ENCODE measurements at places on chromosomes 2 and 18.

DNA sequence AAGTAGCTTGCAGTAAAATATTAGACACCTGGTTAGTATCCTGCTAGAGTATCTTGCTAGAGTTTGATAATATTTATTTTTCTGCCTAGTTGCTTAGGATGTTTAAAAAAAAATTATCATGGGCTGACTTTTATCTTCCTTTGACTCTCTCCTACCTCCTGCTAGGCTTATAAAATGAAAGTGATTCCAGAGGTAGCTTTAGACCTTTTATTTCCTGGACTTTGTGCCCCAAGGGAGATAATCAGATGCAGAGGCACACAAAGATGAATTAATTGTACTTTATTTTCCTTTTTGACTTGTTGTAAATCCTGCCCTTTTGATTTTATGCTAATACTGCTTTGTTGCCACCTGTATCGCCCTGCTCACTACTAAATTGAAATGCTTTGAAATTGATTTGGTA lies 130.7 kb downstream of the WDSUB1 start:
- H3K4me1 ChIP-seq, result peaks cover 13% of the 10 kb centered on the region
- H3K27ac ChIP-seq, result no peak overlapping the region
- no peak for DNase-seq
- no peak overlapping the region for H3K4me3 ChIP-seq

DNA sequence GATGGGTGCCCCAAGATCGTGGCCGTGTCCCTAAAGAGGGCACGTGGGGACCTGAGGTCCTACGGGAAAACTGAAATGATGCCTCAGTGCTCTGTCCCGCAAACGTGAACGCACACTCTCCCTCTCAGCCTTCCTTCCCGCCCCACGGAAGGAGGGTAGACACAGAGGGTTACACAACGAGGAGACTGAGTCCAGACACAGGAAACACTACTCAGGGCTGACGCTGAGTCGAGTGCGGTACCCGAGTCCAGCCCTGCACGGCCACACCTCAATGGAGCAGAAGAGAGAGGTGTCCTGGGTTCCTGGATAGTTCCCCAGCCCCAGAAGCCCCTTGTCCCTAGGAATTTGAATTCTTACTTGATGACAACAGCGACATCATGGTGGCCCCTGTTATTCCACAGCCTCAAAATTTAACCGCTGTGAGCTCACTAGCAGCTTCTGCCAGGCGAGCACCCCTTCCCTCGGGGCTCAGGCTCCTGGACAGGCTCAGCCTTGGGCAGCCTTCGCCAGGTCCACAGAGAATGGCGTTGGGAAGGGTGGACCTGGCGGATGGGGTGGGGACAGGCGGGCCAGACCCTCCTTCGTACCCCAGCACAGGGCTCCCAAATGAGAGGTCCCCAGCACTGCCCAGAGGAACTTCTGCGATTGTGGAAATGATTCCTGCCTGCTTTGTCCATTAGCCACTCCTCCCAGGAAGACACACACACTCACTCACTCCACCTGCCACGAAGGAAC lies 980 bp upstream of the RNPEPL1 start:
- no peaks in the 10 kb centered on the region for H3K27me3 ChIP-seq
- peaks cover 3% of the 10 kb centered on the region for H3K36me3 ChIP-seq
- DNase-seq, result peak; percentile 26

GRCh38 chr2:101841679-101842327 lies 144.3 kb downstream of the MAP4K4 start:
- H3K36me3 ChIP-seq, result peaks cover 32% of the 10 kb centered on the region
- DNase-seq, result no peak
- peaks cover 45% of the 10 kb centered on the region for H3K4me1 ChIP-seq
- peak overlapping the region; percentile 28 for H3K4me3 ChIP-seq
- no peaks in the 10 kb centered on the region for H3K27me3 ChIP-seq

DNA sequence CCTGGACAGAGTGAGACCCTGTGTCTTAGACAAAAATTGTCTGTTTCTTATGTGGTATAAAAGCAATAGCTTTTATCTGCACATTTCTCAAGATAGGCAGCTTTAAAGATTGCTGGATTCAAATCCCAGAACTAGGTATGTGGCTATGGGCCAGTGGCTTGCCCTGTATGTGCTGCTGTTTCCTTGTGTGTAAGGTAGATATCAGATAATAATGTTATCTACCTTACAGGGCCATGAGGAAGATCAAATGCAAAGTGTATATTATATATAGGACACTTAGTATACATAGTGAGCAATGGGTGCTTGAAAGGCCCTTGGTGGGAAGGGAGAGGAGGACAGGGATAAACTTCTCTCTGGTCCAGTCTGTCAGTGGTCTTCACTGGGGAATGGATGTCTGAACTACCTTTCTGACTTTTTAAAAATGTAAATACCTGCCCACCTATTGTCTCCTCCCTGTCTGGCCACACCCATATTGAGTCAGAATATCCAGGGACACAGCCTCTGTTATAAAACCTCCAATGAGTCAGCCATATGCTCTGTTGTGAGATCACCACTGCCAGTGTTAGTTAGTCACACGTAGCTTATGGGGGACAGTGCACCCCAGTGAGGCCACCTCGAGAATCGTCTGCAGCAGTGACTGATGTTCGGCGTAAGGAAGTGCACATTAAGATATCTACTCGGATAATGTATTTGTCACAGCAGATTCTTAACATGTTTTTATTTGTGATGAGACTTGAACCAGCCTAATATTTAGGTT lies 383.4 kb downstream of the PTPRM start:
- H3K27me3 ChIP-seq, result no peaks in the 10 kb centered on the region
- no peak overlapping the region for H3K4me3 ChIP-seq
- no peak for DNase-seq
- no peaks in the 10 kb centered on the region for H3K36me3 ChIP-seq

GRCh38 chr2:201172279-201172678 lies 10.7 kb upstream of the CASP10 start:
- no peak for DNase-seq
- H3K4me1 ChIP-seq, result peaks cover 8% of the 10 kb centered on the region
- no peak overlapping the region for H3K27ac ChIP-seq

DNA sequence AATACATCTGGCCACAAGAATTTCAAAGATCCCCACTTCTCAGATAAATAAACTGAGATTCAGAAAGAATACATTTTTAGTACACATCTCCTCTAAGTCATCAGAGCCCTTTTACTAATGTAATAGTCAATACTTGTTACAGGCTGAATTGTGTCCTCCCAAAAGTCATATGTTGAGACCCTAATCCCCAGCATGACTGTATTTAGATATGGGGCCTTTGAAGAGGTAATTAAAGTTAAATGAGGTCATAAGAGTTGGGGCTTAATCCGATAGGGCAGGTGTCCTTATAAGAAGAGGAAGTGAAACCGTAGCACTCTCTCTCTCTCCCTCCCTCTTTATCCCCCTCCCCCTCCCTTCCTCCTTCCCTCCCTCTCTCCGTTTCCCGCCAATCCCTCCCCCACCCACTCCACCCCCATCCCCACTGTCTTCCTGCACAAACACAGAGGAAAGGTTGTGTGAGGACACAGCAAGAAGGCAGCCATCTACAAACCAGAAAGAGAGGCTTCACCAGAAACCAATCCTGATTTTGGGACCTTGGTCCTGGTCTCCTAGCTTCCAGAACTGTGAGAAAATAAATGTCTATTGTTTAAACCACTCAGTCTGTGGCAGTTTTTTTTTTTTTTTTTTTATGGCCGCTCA lies 66.6 kb upstream of the ZNF397 start:
- H3K4me1 ChIP-seq, result peaks cover 6% of the 10 kb centered on the region
- H3K27me3 ChIP-seq, result no peaks in the 10 kb centered on the region
- H3K4me3 ChIP-seq, result no peak overlapping the region
- no peak overlapping the region for H3K27ac ChIP-seq
- peaks cover 2% of the 10 kb centered on the region for H3K36me3 ChIP-seq

- no peaks in the 10 kb centered on the region for H3K4me1 ChIP-seq
- no peak for DNase-seq
- peaks cover 2% of the 10 kb centered on the region for H3K36me3 ChIP-seq
- H3K27me3 ChIP-seq, result peaks cover 49% of the 10 kb centered on the region
Measured at GRCh38 chr18:37544217-37544616, 21.4 kb downstream of the CELF4 start.

DNA sequence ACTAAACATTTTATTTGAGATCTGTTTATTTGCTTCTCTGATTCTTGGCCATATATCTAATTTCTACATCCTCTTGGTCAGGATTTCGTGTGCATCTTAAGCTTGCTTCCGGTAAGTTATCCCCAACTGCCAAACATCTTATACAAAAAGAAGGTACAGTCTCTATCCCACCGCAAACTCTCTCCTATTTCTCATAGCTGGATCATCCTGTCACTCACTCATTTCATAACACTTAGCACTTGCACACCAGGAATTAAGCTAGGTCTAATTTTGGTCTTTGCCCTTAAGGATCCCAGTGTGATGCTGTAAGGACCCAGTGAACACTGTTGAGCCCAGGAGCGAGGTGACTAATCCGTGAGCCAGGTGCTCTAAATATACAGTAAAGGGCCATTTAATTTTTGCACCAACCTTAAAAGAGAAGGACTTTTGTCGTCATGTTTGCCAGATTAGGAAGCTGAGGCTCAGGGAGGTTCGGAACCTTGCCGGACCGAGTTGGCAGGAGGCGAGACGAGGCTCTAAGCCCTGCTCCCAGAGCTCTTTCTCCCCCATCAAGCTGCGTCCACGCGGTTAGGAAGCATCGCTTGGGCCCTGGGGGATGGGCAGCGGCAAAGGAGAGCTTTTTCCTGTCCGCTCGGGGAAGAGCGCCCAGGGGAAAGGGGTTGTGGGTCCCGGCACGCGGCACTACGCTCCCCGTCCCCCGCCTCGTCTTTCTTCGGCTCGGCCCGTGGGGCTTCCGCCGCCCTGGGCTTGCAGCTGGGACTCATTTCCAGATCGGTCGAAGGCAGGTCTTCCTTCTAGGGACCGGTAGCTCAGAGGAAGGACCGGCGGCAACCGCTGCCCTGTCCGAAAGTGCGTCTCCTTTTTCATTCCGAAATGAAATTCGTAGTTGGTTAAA lies 4.1 kb upstream of the ITPRIPL1 start:
- H3K27me3 ChIP-seq, result no peaks in the 10 kb centered on the region
- peak overlapping the region; percentile 92 for H3K27ac ChIP-seq
- peak overlapping the region; percentile 96 for H3K4me3 ChIP-seq
- no peak for DNase-seq
- peaks cover 5% of the 10 kb centered on the region for H3K36me3 ChIP-seq

- no peak overlapping the region for H3K27ac ChIP-seq
- peaks cover 38% of the 10 kb centered on the region for H3K27me3 ChIP-seq
- no peak overlapping the region for H3K4me3 ChIP-seq
- H3K4me1 ChIP-seq, result peaks cover 2% of the 10 kb centered on the region
- H3K36me3 ChIP-seq, result no peaks in the 10 kb centered on the region
Measured at GRCh38 chr2:205885492-205886099, 200.4 kb downstream of the INO80D start.

GRCh38 chr2:68800027-68800401 lies 65.4 kb downstream of the ARHGAP25 start:
- DNase-seq, result no peak
- no peak overlapping the region for H3K4me3 ChIP-seq
- no peaks in the 10 kb centered on the region for H3K27me3 ChIP-seq
- peaks cover 45% of the 10 kb centered on the region for H3K4me1 ChIP-seq
- H3K27ac ChIP-seq, result peak overlapping the region; percentile 66

DNA sequence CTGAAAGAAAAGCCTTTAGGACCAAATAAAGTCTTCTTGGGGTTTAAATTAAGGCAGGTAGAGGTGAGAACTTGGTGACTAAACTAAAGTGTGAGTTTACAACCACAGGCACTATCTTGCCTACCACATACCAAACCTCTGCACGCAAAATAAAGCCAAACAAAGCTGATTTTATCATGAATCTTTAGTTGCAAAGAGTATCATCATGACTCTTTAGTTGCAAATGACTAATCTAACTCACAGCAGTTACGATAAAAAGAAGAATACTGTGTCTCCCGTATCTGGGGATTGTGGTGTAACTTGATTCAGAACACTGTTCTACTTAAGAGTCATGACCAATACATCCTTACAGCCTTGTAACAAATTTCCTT lies 11.2 kb downstream of the CFAP210 start:
- peak overlapping the region; percentile 5 for H3K4me3 ChIP-seq
- no peak overlapping the region for H3K27ac ChIP-seq
- no peaks in the 10 kb centered on the region for H3K27me3 ChIP-seq

- peak overlapping the region; percentile 47 for H3K4me3 ChIP-seq
- H3K36me3 ChIP-seq, result no peaks in the 10 kb centered on the region
- H3K27ac ChIP-seq, result no peak overlapping the region
- no peak for DNase-seq
- H3K27me3 ChIP-seq, result no peaks in the 10 kb centered on the region
Measured at GRCh38 chr2:12083713-12084419, 337.4 kb downstream of the LPIN1 start.

GRCh38 chr2:16513626-16514025 lies 152.0 kb downstream of the CYRIA start:
- no peaks in the 10 kb centered on the region for H3K36me3 ChIP-seq
- H3K27ac ChIP-seq, result no peak overlapping the region
- H3K4me3 ChIP-seq, result no peak overlapping the region
- DNase-seq, result no peak
- no peaks in the 10 kb centered on the region for H3K4me1 ChIP-seq
- H3K27me3 ChIP-seq, result peaks cover 28% of the 10 kb centered on the region

DNA sequence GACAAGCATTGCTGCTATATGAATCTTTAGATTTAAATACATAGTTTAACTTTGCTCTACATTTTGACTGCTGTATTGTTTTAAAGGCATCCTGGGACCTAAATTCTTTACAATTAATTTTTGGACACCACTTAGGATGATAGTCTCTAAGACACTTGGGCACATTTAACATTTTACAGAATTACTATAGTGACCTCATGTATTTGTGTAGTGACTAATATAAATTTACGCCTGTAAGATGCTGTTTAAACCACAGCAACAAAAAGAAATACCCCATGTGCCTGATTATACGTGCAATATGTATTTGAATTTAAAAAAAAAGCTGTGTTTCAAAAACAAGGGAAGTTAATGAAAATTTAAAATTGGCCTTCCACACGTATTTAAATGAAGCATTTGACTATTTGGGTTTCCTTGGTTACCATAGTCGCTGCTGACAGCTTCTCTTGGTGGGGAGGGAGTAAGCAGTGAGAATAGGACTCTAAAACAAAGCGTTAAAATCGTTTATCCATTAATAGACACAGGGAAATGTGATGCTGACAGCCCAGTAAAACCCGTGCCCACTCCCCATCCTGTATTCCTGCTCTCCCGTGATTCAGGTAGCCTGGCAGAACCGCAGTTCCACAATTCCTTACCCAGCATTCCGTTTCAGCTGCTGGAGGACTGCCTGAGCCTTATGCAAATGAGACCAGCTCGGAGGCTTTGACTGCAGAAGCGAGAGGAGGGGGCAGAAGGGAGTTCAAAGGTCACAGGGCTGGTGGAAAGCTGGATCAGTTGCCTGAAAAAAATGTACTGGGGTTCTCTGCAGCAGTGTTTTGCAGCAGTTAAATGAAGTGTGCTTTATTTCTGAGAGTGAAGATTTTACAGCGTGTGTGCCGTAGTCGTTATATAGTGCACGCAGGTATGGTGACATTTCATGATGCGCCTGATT lies 104.3 kb downstream of the CSRNP3 start:
- no peak for DNase-seq
- peaks cover 3% of the 10 kb centered on the region for H3K4me1 ChIP-seq
- H3K27me3 ChIP-seq, result peaks cover 16% of the 10 kb centered on the region
- H3K36me3 ChIP-seq, result no peaks in the 10 kb centered on the region
- no peak overlapping the region for H3K27ac ChIP-seq

DNA sequence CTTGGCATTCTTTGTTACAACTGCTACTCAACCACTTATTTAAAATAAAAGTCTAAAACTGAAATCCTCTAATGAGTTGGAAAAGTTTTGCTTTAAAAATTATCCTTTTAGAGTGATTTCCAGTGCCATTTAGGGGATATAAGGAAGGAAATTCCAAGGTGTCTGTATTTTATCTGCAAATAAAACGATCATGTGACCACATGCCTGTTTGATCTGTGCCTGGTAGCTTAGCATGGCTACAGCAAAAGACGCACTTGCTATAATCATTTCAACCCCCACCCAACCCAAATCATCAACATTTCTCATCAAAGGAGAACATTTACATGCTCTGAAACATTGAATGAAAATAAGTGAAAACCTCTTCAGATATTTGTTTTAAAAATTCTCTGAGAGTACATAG lies 615.1 kb downstream of the IRS1 start:
- peaks cover 2% of the 10 kb centered on the region for H3K36me3 ChIP-seq
- H3K27me3 ChIP-seq, result peaks cover 12% of the 10 kb centered on the region
- H3K4me3 ChIP-seq, result no peak overlapping the region
